ENCODE measurements at places on chromosomes 1 and 21.

DNA sequence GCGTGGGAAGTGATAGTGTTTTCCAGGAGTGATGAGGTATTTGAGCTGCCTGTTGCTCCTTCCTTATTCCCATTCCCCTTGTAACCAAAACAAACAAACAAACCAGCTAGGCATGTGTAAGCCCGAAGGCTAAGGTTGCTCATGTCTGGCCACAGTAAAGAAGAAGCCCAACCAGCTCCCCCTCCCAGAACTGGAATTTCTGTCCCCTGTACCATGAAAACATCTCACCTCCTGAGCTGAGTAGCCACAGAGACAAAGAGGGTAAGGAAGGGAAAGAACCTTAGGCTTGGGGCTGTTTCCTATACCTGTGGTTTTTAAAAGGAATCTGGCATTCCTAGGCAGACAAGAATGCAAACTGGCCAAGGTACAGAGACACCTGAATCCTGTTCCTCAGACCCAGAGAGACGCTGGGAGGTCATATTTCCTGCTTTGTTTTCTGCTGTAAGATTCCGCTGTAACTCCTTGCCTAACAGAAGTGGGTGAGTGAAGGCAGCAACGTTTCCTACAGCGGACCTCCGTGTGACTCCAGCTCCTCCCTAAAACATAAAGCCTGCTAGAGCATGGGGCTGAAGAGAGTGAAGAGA, 41.7 kb upstream of the RAB4A start:
- DNase-seq, result no peak

GRCh38 chr1:45442272-45442671, 48.7 kb downstream of the TESK2 start:
- no peak for DNase-seq

DNA sequence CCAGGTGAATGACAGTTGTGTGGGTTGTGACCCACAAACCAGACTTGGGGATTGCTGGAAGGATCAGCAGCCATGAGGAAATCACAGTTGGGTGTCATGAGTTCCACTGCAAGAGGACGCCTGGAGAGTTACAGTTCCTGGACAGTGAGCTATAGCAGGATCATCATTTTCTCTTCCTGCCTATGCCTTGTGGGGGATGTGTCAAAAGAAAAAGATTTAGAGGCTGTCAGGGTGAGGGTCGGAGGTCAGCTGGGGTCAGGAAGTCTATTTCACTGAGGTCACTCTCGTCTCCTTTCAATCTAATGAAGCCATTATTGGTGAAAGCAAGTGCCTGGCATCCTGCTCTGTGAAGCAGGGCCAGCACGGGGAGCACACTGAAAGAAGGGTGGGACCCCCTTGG, 7.0 kb upstream of the LIN28A start:
- DNase-seq, result no peak

DNA sequence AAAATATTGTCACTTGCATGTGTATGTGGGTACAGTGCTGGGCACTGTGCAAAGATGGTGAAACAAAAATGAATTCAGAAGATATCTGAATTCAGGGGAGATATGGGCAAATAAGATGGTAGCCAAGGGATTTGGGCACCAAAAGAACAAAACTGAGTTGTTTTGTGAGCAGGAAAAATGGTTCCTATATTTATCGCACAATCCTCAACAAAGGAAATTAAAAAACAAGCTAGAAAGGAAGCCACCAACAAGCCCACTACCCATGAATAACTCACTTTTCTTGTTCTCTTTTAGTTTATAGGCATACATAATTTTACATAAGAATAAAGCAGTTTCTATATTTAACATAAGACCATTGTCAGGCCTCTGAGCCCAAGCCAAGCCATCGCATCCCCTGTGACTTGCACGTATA, 40.7 kb upstream of the VASH2 start:
- no peak for DNase-seq

DNA sequence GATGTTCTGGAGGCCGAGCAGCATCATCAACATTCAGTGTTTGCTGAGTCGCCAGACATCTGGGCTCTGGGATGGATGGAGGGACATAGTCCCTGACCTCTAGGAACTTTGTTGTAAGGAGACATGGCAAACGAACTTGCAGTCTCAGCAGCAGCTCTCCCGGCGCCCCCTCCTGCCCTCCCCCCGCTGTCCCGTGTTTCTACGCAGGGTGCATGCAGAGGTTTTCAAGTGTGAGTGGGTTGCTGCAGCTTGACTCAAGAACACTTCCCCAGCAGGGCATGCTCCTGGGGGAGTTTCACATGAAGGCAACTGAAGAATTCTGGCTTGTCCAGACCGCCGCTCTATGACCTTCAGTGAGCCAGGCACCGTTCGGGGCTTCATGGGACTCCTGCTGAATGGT, 121.9 kb downstream of the CAMTA1 start:
- DNase-seq, result no peak

DNA sequence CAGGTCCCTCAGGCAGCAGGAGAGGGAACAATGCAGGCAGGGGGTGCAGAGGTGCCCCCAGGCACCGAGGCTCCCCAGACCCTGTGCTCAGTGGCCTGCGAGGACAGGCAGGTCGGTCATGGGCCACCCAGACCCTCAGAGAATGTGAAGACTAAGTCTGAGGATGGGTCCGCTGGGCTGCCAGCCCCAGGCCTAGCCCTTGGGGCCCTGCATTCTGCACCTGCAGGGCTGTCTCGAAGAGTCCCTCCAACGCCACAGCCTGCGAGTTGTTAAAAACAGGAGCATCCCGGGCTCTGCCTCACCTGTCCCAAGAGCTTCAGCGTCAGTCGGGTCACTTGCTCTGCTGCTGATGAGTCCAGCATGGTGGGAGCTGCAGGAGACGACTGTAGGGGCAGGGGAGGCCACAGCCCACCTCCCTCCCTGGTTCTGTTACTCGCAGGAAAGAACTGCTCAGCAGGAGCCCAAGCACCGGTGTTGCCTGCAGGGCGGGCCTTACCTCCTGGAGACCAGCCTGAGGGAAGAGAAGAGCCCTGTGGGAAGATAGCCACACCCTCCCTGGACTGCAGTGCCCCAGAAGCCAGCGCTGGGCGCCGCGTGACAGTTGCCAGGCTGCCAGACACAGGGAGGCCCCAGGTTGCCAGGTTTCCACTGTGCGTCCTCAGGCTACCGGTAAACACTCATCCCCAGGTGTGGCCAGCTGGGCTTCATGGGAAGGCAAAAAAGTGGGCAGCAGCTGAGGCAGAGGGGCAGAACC, 5.8 kb downstream of the C21orf58 start:
- DNase-seq, result no peak

- no peak for DNase-seq
Observed at GRCh38 chr21:29753216-29753615, 186.6 kb downstream of the GRIK1 start.

DNA sequence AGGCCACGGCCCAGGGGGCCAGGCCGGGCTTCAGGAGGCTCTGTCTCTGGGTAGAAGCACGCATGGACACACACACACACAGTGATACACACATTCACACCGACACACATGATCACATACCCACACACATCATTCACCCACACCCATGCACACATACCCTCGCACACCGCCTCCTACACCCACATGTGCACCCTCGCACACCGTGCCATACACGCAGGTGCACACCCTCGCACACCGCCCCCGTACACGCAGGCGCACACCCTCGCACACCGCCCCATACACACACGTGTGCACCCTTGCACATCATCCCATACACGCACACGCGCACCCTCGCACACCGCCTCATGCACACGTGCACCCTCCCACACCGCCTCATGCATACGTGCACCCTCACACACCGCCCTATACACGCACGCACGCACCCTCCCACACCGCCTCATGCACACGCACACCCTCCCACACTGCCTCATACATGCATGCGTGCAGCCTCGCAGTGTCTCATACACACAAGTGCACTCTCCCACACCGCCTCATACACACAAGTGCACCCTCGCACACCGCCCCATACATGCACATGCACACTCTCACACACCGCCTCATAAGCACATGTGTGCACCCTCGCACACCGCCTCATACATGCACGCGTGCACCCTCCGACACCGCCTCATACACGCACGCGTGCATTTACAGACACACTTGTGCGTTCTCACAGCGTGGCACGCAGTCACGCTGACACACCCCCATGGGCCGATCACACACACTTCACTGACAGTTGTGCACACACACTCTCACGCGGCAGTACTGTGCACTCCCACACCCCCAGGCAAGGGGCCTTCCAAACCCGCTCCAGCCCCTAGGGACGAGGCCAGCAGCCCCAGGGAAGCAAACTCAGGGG, 128.1 kb downstream of the SIK1 start:
- no peak for DNase-seq

- no peak for DNase-seq
Observed at GRCh38 chr1:203563291-203563690, 63.3 kb upstream of the ATP2B4 start.

- no peak for DNase-seq
Observed at GRCh38 chr1:229408458-229409037, 25.3 kb downstream of the ACTA1 start.

GRCh38 chr1:209412036-209412435, 171.5 kb upstream of the CAMK1G start:
- no peak for DNase-seq

DNA sequence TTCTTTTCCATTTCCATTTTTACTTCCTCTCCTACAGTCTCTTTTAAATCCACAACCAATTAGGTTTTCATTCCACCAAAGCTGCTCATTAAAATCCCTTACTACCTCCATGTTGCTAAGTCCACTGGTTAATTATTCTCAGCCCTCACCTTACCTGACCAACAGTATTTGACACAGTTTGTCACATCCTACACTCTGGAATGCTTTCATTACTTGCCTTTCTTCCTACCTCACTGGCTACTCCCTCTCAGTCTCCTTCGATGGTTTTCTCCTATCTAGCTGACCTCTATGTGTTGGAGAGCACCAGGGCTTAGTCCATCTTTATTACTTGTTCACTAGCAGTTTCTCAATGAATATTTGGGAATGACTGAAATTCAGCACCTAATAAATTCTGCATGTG, 78.6 kb downstream of the NME7 start:
- no peak for DNase-seq

DNA sequence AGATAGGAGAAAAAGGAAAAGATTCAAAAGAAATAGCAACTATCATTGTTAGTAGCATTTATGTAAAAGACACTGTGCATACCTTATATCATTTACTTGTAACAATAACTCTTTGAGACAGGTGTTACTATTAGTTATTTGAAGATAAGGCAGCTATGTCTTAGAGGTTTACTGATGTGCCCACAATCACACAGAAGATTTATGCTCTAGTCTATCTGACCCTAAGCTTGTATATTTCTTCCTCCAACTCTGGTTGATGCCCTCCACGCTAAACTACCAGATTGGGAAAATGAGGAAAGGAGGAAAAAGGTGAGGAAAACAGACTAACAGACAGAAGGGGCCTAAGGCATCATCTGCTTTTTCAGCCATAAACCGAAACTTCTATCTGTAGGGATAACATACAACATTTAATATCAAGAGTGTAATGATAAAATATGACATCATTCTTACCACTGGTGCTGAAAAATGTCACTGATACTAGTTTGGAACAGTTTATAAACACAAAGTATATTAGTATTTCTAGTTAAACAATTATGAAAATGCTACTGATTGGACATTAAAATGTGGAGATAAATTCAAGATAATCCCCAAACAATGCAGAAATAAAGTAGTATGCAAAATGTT, 5.1 kb downstream of the COLGALT2 start:
- no peak for DNase-seq

- DNase-seq, result no peak
Observed at GRCh38 chr1:75542818-75543570, 67.9 kb downstream of the SLC44A5 start.

DNA sequence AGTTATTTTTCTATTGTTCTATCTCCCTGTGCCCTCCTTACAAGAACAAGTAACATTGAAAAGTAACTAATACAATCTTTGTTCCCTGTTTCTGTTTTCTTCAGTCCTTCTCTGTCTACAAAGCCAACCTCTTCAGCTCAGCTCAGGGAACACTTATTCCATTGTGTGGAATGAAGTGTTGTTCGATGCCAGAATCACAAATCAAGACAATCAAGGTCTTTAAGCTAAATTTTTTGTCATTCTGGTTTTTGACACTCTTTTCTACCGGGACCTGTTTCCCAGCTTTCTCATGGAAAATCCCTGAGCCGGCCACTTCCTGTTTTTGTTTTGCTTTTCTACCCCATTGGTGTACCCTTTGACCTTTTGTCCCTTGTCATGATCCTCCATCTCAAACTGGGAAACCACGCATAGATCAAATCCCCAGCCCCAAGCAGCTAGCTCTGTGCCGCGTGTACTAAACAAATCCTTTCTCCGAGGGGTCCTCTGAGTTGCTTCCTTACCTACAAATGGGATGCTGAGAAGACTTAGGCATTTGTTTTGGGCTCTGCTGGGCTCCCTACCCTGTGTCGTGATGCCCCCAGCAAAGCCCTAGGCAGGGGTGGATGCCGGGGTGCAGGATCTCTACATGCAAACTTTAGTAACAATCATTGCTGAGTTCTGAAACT, 141.8 kb downstream of the TOMM20 start:
- DNase-seq, result no peak

- DNase-seq, result no peak
Observed at GRCh38 chr1:11893907-11894251, 32.3 kb downstream of the KIAA2013 start.

DNA sequence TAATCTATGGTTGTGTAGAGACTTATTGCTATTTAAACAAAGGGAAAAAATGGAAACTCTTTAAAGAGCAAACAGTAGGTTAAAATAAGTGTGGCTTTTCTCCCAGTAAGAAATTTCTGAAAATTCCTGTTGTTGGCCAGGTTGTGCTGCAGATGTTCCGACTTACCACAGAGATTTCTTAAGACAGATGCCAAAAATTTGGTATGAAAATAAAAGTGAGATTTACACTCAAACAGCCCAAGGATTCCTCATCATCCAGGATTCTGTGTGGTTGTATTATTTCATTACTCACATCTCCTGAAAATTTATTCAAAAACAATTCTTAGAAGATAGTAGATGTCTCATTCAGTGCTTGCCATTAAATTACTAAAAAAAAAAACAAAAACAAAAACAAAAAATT, 296.7 kb upstream of the PTBP2 start:
- DNase-seq, result no peak

- no peak for DNase-seq
Observed at GRCh38 chr1:53603431-53603830, 135.5 kb downstream of the GLIS1 start.

DNA sequence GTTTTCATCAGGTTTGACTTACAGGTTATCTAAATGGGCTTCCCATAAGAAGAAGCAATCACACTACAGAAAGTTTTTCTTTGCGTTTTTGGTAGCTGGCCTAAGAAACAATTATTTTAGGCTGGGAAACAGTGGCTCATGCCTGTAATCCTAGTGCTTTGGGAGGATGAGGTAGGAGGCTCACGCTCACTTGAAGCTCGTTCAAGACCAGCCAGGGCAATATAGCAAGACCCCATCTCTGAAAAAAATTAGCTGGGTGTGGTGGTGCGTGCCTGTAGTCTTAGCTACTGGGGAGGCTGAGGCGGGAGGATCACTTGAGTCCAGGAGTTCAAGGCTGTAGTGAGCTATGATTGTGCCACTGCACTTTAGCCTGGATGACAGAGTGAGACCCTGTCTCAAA, 1.6 kb upstream of the REN start:
- DNase-seq, result no peak

DNA sequence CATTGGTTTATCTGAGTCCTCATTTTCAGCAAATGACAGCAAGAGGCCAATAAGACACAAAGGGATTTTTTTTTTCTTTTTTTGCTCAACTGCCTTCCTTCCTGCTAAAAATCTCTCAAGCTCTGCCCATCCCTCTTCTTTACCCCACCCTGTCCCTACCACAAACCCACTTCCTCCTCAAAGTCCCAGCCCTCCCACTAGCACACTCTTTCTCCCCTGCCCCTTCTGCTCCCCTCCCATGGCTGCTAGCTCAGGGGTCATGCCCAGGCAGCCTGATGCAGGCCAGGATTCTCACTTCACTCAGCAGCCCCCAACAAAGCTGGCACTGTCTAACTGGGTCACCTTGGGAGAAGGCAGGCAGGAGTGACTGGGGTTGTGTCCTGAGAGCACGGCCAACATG, 28.8 kb upstream of the PPP2R5A start:
- DNase-seq, result peak; percentile 89
